ENCODE measurements at places on chromosomes 11 and 22.

DNA sequence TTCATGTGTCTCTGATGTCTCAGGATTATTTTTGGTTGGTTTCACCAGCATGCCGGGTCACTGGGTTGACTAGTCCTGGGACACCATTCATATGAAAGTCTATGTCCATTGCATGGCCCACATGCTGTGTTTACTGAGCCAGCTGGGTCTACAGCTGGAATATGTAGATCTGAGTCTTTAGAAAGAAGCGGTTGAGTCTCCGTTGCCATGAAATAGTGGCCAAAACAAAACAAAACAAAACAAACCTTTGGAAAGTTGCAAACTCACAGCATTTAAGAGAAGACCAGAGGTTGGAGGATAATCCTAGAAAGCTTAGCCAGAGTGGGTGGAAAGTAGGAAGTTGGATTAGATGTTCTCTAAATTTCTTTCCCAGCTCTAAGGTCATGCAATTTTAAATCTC, 191.8 kb upstream of the NTM start:
- DNase-seq: no peak

DNA sequence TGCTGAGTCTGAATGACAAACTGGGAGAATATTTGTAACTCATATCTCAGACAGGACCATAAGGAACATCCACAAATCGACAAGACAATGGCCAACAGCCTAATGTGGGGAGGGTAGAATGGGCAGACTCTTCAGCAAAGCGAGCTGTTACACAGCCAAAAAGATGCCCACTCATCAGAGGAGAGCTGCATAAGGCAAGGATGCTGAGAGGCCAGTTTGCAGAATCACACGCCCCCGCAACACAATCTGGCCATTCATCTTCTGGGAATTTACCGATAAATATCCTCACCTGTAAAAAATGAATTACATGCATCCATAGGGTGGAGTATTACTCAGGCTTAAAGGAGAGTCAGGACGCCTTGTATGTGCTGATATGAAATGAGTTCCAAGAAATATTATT, 57.5 kb upstream of the SLC22A12 start:
- DNase-seq: no peak

DNA sequence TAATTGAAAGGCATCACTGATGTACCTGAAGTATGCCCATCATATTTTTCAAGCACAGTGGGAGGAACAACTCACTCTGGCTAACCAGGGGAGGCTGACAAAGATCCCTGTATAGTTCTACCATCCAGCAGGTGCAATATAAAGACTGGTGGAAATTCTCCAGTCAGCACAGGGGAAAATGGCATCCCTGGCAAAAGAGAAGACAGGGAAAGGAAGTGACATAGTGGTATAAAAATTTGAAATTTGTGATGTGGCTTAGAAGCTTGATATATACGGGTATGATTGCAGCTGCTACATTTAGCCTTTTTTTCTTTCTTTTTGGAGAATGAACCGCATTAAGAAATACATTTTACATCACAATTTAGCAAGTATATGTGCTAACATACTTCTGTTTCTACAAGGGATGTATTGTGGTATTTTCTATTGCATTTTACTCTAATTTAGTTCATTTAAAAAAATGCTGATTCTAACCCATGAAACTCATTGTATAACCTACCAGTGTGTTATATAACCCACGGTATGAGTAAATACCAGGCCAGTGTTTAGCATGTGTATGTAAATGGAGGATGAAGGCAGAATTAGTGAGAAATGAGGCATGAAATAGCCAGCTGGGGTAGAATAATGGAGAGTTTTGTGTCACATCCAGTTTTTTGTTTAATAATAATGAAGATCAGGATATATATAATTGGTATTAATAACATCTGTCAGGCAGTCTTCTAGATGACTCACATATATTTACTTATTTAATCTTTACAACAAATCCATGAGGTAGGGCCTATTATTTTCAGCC, 186.1 kb downstream of the ARHGAP42 start:
- no peak for DNase-seq

- no peak for DNase-seq
Observed at GRCh38 chr11:85725510-85726258, 39.7 kb upstream of the CCDC89 start.

DNA sequence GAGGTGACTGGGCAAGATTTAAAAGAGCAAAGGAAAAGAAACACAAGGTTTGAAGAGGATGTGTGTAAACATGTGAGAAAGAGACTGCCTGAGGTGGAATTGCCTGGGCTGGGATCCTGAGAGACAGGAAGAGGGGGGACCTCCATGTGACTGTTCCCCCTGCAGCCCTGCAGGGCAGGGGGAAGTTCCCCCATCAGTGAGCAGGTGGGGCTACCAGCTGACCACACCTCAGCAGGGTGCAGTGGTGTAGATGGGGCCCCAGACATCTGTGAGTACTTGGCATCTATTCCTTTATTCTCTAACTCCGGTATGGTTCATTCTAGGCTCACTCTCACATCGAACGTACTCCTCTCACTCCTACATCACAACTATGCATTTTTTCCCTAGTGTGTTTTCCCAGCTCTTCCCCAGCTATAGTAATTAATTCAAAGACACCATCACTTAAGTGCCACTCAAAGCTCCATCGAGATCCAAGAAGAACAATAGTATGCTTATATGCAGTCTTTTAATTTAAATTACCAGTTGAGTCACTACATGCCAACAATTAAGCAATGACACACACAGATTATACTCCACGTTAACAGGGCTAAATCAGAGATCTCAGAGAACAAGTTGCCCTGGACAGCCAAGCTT, 42.7 kb downstream of the LGR4 start:
- no peak for DNase-seq

- DNase-seq: no peak
Observed at GRCh38 chr11:47536915-47537314, 16.0 kb downstream of the CELF1 start.

GRCh38 chr11:65717906-65718305, 2.7 kb downstream of the RNASEH2C start:
- DNase-seq: no peak

GRCh38 chr11:3604167-3604566, 37.6 kb downstream of the ART5 start:
- DNase-seq: no peak

GRCh38 chr11:2129699-2130366, 9.4 kb downstream of the IGF2 start:
- no peak for DNase-seq

- DNase-seq: no peak
Observed at GRCh38 chr11:26234451-26234850, 97.5 kb upstream of the ANO3 start.

GRCh38 chr22:50701428-50702154, 29.0 kb downstream of the SHANK3 start:
- no peak for DNase-seq

- peak; percentile 9 for DNase-seq
Observed at GRCh38 chr11:22304337-22304961, 33.7 kb upstream of the SLC17A6 start.

- DNase-seq: no peak
Observed at GRCh38 chr11:15839061-15839460, 517.3 kb downstream of the SOX6 start.
